ENCODE measurements at places on chromosomes 2 and 18.

DNA sequence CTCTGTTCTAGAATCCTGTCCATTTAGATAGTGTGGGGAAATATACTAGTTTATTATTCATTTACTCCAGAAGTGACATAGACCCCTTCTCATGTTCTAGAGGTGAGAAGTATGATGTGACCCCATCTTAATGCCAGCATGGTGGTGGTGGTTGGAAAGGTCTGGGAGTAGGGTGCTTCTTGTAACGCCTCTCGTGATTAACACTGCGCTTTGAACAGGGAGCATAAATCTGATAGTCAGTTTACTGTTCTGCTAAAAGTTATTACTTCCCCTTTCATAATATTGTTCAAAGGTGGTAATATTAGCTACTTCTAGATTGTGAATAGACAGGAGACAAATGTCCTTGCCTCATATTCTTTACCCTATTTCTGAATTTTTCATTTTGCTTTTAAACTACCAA lies 35.6 kb downstream of the EHBP1 start:
- DNase-seq, result no peak

DNA sequence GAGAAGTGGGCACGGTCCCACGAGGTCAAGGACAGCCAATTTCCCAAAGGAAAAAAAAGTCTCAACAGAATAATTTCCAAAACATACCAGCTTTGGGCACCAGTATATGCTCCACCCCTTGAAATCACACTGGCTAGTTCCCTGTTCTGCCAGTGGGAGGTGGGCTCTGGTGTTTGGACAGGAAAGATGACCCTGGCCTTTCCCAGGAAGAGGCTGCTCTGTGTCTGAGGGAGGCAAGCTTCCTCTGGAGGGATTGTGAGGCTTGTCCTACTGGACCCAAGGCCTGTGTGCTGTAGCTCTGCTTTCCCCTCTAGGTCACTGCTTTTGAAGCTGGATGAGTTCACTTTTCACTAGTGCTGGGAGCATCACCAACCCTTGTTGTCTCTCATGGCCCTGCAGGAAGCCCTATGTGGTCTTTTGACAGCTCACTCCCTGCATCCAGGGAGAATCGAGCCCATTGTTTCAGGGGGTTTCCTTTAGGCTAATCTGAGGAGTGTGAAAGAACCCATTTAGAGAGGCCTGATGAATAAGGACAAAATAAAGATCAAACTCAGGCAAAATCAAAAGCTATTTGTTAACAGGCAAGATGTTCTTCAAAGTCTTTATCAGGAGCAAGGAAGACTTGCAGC lies 36.3 kb downstream of the CXCR4 start:
- DNase-seq, result no peak

- no peak for DNase-seq
Observed at GRCh38 chr18:69996417-69996816, 48.7 kb upstream of the CD226 start.

DNA sequence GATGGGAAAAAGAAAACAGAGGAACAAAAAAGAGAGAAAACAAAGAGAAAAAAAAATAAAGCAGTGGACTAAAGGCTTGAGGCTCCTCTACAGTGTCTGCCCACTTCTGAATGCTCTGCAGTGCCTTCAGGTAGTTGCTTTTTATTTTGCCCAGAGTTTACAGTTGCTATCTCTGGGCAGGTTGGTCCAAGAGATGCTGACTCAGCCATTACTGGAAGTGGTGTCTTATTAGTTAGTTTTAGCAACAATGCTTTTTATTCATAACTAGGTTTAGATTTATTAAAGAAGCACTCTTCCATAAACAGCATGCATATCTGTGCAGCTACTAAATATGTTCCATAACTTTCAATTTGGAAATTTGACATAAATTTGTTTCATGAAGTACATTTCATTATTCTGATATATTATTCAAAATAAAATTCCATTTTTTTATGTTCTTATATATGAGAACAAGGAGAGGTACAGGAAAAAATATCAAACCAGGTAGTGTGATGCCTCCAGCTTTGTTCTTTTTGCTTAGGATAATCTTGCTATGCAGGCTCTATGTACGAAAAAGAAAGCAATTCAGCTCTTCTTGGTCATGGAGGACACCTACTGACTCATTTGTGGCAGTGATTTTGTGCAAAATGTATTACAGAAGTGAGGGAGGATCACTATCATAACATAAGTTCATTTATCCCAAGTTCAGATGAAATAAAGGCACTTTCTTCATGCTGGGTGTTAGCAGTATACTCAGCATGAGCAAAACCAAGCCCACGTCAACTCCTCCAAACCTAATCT lies 69.5 kb downstream of the RPIA start:
- DNase-seq, result no peak

DNA sequence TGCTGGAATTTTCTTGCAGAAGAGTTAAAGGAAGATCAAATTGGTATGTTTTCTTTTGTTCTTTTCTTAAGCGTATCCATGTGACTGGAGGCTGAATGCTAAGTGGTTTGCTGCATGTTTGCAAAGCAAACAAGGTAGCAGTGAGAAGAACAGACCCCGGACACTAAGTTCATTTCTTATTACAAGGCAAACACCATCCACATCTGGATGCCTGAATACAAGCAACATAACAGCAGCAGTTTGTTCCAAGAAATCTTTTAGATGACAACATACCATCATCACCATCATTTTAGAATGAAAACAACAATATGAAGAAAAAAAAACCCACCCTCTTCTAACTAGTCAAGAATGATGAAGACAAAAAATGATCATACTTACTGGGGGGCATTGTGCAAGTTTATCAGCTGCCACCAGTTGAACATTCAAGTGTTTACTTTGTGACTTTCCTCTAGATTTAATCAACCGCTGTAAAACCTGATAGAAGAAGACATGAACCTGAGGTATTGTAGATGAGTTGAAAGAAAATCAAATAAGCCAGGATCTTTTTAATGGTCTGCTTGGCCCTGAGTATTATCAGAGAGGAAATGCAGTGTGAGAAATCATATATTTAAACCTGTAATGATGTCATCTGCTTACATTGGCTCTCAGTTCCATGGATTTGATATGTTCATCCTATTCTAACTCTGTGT lies 25.0 kb upstream of the ARL5A start:
- DNase-seq, result no peak

DNA sequence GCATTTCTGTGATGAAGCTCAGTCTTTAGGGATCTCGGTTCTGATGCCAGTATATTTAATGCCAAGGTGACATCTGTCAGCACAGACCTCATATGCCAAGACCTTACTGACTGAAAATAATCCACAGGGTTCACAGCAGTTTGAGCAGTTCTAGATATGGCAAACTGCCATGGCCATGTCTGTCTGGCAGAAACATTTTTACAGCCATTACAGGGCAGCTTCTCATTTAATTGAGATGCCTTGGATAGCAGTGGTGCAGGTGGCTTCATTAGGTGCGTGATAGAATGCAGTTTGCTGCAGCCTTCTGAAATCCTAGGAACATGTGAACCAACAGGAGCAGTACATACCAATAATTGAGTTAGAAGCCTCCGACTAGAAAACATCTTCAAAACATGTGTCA lies 510.6 kb downstream of the XIRP2 start:
- DNase-seq, result no peak

- no peak for DNase-seq
Observed at GRCh38 chr18:71371951-71372605, 1083.2 kb downstream of the SOCS6 start.

DNA sequence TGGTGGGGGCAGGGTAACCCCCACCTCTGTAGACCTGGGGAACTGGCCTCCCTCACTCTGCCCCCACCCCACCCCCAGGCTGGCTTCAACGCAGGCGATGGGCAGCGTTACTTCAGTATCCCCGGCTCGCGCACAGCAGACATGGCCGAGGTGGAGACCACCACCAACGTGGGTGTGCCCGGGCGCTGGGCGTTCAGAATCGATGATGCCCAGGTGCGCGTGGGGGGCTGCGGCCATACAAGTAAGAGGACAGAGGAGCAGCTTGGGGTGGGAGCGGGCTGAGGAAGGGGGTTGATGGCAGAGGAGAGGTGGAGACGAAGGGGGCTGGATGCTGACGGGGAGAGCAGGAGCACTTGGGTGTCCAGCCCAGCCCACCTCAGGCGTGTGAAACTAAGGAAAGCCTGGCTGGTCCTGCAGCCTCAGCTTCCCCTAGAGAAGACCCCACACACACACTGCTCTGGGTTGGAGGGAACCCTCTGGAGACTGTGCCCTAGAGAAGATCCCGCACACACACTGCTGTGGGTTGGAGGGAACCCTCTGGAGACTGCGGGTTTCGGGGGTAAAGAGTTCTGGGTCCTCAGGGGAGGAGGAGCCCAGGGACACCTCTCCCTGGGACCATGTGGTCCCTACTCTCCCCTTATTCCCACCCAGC lies 36.2 kb downstream of the SNED1 start:
- no peak for DNase-seq
